ENCODE measurements at places on chromosomes 6 and 20.

GRCh38 chr6:132231121-132231884, 170.0 kb downstream of the MOXD1 start:
- no peaks in the 10 kb centered on the region for H3K4me1 ChIP-seq
- H3K36me3 ChIP-seq: no peaks in the 10 kb centered on the region
- no peak overlapping the region for H3K27ac ChIP-seq
- no peak for DNase-seq

- H3K4me1 ChIP-seq: no peaks in the 10 kb centered on the region
- no peak overlapping the region for H3K27ac ChIP-seq
- H3K27me3 ChIP-seq: no peaks in the 10 kb centered on the region
- DNase-seq: no peak
- no peak overlapping the region for H3K4me3 ChIP-seq
- no peaks in the 10 kb centered on the region for H3K36me3 ChIP-seq
These were observed 2.7 kb upstream of the NKAIN4 start for GRCh38 chr20:63256954-63257353.

- H3K4me1 ChIP-seq: peaks cover 3% of the 10 kb centered on the region
- H3K27me3 ChIP-seq: no peaks in the 10 kb centered on the region
- H3K36me3 ChIP-seq: no peaks in the 10 kb centered on the region
- no peak overlapping the region for H3K4me3 ChIP-seq
- no peak for DNase-seq
These were observed 152.5 kb downstream of the FOXC1 start for GRCh38 chr6:1762203-1762602.

DNA sequence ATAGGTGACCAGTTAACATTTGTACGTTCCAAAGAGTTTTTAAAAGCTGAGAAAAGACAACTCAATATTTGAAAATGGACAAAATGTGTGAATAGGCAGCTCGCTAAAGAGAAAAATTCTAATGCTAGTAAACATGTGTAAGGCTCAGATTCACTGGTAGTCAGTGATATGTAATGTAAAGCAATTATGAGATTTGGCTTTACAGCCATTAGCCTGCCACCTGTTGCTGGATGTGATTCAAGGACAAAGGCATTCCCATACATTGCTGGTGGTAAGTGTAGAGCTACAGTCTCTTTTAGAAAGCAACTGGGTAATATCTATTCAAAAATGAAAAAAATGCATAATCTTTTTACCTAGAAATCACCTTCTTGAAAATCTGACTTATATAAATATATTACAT, 114.3 kb downstream of the COL19A1 start:
- no peak overlapping the region for H3K27ac ChIP-seq
- no peak overlapping the region for H3K4me3 ChIP-seq
- no peak for DNase-seq
- no peaks in the 10 kb centered on the region for H3K4me1 ChIP-seq

GRCh38 chr6:150684161-150684560, 84.5 kb downstream of the PLEKHG1 start:
- no peaks in the 10 kb centered on the region for H3K27me3 ChIP-seq
- no peak overlapping the region for H3K27ac ChIP-seq
- H3K36me3 ChIP-seq: no peaks in the 10 kb centered on the region

DNA sequence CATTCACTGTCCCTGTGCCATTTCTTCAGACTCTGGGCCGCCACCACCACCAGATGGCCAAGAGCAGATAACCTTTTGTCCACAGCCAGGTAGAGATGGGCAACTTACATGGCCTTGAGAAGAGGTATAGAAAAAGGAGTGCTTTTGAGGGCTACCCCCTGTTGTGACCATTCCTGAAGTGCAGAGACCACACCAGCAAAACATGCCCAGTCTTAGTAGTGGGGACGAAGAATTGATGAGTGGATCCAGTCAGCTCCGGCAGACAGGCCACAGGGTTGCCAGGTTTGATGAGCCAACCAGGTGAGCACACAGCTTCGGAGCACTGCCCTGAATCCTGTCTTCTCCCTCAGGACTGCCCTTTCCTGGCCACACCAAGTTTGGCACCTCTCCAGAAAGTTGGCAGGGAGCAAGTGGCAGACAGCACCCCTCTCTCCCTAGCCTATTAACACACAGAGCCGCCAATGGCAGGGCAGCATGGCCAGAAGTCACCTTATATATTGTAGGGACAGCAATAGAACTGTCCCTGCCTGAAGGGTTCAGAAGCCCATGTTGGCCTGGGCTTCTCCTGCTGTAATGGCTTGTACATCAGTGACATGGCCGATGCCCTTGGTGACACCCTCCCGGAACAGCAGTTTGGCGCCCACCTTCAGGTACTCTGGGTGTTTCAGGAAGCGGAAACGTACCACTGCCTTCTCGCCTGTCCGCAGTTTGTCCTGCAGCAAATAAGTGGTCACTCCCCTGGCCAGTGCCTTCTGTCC, 7.8 kb downstream of the GTPBP2 start:
- H3K27me3 ChIP-seq: no peaks in the 10 kb centered on the region
- H3K36me3 ChIP-seq: no peaks in the 10 kb centered on the region
- H3K4me1 ChIP-seq: no peaks in the 10 kb centered on the region
- no peak overlapping the region for H3K4me3 ChIP-seq
- DNase-seq: no peak

DNA sequence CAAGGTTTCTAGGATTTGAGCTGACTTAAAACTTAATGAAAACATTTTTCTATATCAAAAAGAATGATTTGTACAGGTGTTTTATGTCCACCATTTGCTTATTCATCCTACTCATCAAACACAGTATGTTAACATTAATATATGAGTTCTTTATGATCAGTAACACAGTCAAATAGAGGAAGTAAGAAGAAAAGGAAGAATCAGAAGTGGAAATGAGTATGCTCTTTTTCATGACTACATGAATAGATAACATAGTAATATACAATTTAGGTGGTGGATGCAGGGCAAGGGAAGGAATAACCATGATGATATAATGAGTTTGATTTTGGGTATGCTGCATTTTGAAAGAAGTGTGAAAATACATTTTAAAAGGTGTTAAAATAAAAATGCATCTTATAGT, 16.5 kb downstream of the KPNA5 start:
- no peak overlapping the region for H3K27ac ChIP-seq
- no peaks in the 10 kb centered on the region for H3K36me3 ChIP-seq
- DNase-seq: no peak

- no peak for DNase-seq
- H3K27me3 ChIP-seq: no peaks in the 10 kb centered on the region
- no peaks in the 10 kb centered on the region for H3K36me3 ChIP-seq
- H3K27ac ChIP-seq: no peak overlapping the region
- no peaks in the 10 kb centered on the region for H3K4me1 ChIP-seq
These were observed 26.2 kb upstream of the ENPP4 start for GRCh38 chr6:46103441-46104115.

GRCh38 chr6:34772940-34773339, 15.6 kb downstream of the SNRPC start:
- H3K4me3 ChIP-seq: no peak overlapping the region
- no peaks in the 10 kb centered on the region for H3K27me3 ChIP-seq
- DNase-seq: no peak
- H3K27ac ChIP-seq: no peak overlapping the region
- H3K4me1 ChIP-seq: no peaks in the 10 kb centered on the region

All from ovary (tissue), 10 donors.